ENCODE measurements at places on chromosomes 6 and 20.

GRCh38 chr20:57957411-57958049, 247.7 kb upstream of the PMEPA1 start:
- peak; percentile 45 for DNase-seq

DNA sequence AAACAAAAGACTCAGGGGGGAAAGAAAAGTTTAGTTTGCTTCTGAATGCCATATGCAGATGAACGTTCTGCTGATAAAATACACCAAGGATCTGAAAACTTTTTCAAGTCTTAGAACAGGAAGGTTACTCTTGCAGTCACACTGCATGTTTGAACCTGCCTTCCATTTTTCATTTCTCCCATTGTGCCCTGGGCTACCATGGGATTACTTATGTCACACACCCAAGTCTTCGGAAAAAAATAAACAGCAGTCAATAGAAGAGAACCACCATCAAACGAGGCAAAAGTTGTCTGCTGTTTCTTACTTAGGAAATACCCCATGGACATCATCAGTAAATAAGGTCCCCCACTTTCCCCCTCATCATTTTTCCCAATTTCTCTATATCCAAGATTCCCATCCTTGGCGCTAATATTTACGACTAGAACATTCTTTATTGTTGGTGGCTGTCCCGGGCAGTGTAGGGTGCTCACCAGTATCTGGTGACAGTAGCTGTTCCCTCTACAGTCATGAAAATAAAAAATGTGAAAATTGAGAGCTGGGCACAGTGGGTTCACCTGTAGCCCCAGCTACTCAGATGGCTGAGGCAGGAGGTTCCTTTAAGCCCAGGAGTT, 202.5 kb downstream of the BCAS1 start:
- no peak for DNase-seq

- no peak for DNase-seq
Observed at GRCh38 chr20:32970973-32971300, 33.3 kb downstream of the SUN5 start.

- DNase-seq: no peak
Observed at GRCh38 chr20:32354592-32355416, 3.3 kb upstream of the ASXL1 start.

- DNase-seq: peak; percentile 92
Observed at GRCh38 chr6:35727231-35727934, 9.4 kb upstream of the ARMC12 start.

DNA sequence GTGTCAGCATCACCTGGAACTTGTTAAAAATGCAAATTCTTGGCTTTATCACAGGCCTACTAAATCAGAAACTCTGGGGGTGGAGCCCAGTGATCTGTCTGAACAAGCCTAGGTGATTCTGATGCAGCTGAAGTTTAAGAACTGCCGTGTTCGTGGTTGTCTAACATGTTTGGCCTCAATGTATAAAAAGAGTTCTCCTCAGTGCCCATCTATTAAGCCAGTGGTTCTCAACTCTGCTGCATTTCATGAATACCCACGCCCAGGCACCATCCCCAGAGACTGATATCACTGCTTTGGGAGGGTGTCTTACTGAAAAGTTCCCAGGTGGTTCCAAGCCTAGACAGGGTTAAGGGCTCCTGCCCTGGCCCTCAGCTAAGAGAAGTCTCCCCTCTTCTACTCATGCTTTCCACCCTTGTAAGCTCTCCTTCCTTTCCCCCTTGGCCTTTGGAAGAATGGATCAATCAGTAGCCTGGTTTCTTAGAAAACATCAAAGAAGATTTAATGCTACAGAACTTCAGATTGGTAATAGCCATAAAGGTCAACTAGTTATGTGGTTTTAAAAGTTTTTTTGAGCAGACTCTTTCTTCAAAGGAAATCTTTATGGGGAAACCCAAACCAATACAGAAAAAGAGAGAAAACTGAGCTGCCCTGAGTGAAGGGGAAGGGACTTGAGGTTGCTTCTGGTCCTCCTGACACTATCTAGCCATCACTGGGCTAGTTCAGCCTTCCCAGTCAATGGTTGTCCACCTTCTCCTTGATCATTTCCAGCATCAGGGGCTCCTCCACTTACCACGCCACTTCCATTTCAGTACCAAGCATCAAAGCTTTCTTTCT, 38.9 kb upstream of the TNFAIP3 start:
- DNase-seq: no peak

DNA sequence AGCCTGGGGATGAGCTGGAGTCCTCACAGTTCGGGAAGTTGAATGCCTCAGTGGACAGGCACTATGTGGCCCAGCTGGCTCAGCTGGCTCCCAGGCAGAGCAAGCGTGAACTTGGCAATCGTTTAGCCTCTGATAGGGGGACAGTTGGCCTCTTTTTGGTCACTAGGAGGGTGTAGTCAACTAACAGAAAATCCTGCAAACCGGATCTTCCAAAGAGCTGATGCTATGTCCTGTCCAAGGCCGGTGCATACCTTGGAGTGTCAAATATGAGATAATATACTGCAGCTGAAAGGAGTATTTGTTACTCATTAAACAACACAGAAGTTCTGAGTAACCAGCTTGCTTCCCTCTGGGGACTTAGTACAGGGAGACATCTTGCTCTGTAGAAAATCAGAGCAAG, 126.2 kb upstream of the EXOC2 start:
- no peak for DNase-seq

- DNase-seq: no peak
Observed at GRCh38 chr20:58019850-58020625, 208.4 kb downstream of the ANKRD60 start.

DNA sequence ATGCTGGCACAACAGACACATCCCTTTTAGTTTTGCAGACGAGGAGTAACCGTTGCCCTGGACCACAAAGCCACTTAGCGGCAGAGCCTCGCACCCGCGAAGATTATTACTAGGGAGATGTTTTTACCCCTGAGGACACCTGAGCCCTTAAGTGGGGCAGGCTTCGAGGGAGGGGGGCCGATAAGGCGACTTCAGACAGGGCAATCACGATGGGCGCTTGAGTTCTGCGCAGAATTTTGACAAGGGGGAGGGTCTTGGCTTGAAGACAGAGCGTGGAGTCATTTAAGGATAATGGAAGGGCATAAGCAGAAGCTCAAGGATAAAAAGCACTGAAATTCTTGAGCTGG, 650 bp upstream of the TTK start:
- DNase-seq: peak; percentile 71

- no peak for DNase-seq
Observed at GRCh38 chr6:169618526-169619490, 83.0 kb downstream of the WDR27 start.

- no peak for DNase-seq
Observed at GRCh38 chr6:96086745-96087144, 71.0 kb downstream of the FUT9 start.

GRCh38 chr6:108068182-108068581, 6.4 kb downstream of the OSTM1 start:
- DNase-seq: no peak

DNA sequence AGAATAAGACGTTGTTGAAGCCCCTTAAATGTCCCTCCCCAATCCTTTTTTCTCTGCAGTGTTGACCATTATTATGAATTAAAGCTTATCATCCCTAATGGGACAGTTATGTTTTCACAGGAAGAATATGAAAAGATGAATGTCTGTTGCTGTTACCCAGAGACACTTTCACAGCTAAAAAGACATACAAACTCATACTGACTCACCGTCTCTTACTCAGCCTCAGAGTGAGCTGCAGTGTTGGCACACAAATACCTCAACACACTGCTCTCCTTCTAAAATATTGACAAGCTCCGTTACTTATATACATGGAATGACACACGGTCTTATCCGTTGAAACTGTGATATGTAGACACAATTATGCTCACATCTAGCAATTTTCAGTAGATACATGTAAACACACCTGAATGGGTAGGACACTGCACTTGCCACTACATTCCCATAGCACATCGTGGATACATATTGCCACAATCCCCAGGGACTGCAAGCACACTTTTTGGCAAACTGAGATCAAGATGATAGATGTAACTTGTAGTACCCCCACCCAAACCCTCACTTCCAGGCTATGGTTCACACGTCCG, 9.6 kb upstream of the SAPCD1 start:
- DNase-seq: no peak
